ENCODE measurements at places on chromosomes 5 and 9.

- DNase-seq = no peak
Observed at GRCh38 chr5:158159621-158160020, 300.7 kb upstream of the CLINT1 start.

- no peak for DNase-seq
Observed at GRCh38 chr5:180469586-180469865, 24.7 kb upstream of the CNOT6 start.

DNA sequence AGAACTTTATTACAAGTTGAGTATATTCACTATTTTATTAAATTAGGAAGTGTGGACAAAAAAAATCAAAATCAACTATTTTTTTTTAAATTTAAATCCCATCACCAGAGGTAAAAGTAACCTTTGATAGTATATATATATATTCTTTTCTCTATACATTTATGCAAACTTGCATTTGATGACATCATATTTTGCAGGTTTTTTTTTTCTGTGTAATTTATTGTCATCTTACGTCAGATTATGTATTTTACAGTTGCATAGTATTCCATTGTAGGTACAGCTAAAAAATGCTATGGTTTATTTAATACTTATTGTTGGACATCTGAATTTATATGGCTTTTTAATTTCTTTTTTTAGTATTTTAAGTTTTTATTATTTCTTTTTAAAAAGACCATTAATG, 25.5 kb downstream of the APC start:
- DNase-seq = no peak

DNA sequence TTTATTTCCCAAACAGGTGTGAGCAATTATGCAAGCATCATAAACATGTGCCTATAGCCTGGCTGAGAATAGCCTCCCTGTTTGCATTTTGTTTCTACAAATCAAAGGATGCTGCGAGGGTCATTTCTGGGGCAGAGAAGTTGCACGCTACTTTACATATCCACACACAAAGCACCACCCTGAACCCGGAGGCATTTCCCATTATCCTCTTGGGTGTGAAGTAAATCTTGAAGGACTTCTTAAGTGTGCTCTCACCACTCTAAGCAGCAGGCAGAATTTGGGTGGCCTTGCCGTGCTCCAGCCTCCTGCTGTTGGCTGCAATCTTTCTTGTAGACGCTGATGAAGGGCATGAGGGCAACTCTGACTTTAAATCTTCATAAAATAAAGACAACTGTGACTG, 124.0 kb upstream of the TLE4 start:
- no peak for DNase-seq

GRCh38 chr9:36584620-36585460, 12.1 kb downstream of the MELK start:
- no peak for DNase-seq

DNA sequence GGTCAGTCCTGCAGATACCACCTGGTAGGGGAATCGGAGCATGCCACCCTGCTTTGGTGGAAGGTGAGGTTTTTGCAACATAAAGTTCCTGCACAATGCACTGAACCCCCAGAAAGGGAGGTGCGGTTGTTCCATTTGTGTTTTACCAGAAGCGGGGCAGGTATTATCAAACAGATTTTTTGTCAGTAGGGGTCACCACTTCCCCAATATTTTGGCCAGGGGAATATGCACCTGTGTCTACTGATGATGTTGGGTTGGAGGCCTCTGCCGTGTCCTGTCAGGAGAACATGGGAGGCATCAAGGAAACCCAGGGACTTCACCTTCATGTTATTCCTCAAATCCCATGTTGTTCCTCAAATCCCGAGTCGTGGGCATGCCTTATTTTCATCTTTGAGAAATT, 438.7 kb downstream of the NTRK2 start:
- no peak for DNase-seq

DNA sequence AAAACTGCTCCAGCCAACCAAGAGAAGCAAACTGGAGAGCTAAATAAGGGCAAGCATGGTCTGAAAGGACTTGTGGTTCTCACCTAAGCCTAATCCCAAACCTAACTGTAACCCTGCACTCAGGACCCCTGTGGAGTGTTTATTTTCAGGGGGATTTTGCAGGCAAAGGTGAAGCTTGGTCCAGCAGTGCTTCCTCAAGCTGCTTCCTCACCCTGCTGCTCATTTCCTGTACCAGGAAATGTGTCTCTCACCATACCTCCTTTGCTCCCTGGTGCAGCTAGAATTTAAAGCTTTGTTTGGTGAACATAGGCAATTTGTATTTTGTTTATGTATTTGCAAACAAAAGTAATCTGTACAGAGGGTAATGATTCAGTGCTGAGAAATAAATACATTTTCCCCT, 50.2 kb downstream of the CARTPT start:
- DNase-seq = no peak

DNA sequence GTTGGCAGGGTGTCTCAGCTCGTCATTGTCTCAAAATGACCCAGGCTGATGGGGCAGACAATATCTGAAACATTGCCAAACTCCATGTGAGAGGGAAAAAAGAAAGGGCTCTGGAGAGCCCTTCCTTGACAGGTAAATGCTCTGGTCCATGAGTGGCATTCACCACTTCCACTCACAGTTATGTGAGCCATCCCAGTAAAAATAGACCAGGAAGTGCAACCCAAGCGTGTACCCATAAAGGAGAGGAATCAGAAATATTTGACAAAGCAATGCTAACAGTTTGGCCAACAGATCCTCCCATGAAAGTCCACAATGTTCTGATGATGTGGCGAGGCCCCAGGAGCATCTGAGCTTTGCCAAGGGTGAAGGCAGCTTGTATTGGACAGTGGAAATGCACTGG, 49.4 kb downstream of the ASTN2 start:
- peak; percentile 51 for DNase-seq

- DNase-seq = no peak
Observed at GRCh38 chr9:135533674-135534073, 12.3 kb upstream of the OBP2A start.

DNA sequence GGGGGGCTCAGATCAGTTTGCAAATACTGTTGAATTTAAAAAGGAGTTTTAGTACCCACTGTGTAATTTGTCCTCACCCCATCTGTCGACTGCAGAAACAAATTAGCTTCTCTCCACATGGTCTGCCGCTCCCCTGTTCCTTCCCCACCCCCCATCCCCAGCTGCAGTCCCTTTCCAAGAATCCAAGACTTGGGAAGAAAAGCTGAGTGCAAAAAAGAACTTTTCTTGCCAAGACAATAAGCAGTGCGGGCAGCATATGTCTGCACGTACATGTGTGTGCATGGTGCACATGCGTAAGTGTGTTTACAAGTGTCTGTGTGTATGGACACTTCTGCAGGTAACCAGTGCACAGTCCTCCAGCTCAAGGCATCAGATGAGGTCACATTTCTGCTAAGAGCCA, 125.7 kb upstream of the SMIM23 start:
- DNase-seq = no peak

- DNase-seq = no peak
Observed at GRCh38 chr5:100252944-100253343, 282.2 kb upstream of the FAM174A start.

GRCh38 chr9:131657940-131658339, 81.9 kb downstream of the RAPGEF1 start:
- peak; percentile 64 for DNase-seq

GRCh38 chr5:73617510-73618279, 8.3 kb upstream of the ARHGEF28 start:
- DNase-seq = no peak

DNA sequence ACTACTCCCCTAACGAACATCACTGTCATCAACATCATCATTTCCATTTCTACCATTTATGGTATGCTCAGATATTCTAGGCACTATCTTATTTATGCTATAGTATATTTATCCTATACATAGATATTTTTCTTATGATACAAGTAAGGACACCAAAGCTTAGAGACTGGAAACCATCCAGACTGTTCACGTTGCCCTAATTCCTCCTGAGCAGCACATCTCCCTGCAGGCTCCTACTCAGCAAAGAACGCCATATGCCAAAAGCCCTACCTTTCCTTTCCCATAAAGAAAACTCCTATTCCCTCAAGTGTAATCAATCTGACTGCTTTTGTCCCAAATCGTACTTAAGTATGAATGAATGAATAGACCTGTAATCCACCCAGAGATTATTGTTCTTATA, 247.0 kb downstream of the PRELID2 start:
- DNase-seq = no peak

GRCh38 chr5:78677777-78678668, 29.5 kb upstream of the LHFPL2 start:
- DNase-seq = no peak

DNA sequence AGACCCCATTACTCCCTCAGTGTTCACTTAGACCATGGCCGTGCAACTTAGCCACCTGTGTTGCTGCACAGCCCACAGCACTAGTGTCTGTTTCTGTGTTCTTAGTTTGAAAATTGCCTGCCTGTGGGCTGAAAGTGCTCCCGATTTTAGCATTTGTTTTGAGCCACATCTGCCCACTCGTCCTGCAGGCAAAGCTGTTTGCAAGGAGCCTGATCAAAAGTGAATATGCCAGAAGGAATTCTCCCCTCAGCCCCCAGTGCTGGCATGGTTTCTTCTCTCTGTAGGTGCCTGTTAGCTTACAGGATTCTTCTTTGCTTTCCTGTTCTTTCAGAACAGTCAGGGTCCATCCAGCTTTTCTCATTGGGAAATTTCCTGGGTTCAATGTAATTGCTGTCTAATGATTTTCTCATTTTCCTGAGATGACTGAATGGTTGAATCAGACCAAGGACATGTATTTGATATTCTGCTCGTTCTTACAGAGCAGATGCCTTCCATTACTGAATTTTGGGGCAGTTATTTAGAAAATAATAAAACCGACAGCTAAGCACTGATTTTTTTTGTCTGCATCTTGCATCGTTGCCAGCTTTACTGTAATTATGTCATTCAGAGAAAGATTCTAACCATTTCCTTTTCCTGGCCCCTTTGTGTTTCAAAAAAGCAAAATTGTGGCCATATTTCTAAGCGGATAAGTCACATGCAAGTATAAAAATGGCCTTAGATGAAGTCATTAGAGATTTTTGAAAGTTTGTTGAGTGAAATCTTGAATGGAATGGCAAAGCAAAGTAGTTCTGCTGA, 111.1 kb upstream of the CKMT2 start:
- no peak for DNase-seq

GRCh38 chr5:97488126-97488668, 305.1 kb upstream of the RIOK2 start:
- no peak for DNase-seq

GRCh38 chr5:169736653-169737052, 99.6 kb downstream of the DOCK2 start:
- DNase-seq = no peak

GRCh38 chr5:57435701-57436134, 46.9 kb downstream of the ACTBL2 start:
- DNase-seq = no peak

DNA sequence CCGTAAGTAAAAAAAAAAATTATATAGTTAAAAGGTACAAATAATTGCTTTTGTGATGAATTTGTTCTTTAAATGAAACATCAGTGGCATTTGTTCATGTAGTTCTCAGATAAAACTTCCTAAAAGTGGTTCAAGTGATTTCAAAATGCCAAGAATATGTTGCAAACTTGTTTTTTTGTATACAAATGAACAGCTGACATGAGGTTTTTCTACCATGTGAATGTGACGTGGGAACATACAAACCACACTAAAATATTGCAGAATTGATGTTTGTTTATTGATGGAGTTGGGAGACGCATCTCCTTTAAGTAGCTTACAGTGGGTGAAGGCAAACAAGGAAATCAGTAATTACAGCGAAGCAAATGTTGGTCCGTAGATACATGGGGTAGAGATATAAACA, 16.9 kb downstream of the BASP1 start:
- no peak for DNase-seq

- no peak for DNase-seq
Observed at GRCh38 chr9:88922091-88922490, 69.2 kb upstream of the S1PR3 start.

DNA sequence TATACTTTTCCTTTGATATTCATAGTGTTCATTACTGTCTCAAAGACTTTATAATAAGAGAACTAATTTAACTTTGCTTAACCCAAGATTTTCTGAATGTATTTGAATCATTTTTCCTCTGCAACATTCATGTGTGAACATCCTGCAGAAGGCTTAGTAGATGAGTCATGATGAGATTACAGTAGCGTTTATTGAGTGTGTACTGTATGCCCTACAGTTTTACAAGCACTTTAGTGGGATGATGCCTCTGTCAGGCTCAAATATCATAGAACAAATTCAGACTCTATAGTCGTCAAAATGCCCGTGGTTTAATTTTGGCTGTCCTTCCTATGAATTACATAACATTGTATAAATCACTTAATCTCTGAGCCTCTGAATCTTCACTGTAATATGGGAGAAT, 41.2 kb downstream of the FYB1 start:
- no peak for DNase-seq

- DNase-seq = no peak
Observed at GRCh38 chr5:142006363-142007236, 6.2 kb downstream of the GNPDA1 start.

- DNase-seq = no peak
Observed at GRCh38 chr9:3549225-3549624, 23.4 kb upstream of the RFX3 start.

- DNase-seq = no peak
Observed at GRCh38 chr5:142836048-142836447, 65.9 kb downstream of the ARHGAP26 start.

- no peak for DNase-seq
Observed at GRCh38 chr5:171840066-171840465, 54.4 kb downstream of the SMIM23 start.

DNA sequence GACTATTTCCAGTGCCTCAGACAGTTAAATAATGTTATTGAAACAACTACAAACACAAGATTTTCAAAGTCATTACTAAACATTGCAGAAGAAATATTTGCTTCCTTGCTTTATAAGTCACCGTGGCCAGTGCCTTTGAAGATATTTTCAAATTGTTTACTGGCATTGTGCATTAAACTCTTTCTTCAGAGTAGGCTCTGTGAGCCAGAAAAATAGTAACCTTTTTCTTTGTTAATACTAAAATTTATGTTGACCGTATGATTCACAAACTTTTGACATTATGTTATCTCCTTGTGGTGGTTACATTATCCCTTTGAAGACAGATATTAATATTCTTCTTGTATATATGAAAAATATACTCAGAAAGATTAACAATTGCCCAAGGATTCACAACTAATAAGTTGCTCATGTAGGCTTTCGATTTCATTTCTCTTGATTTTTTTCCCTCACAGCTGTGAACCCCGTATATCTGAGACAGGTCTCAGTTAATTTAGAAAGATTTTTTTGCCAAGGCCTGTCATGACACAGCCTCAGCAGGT, 140.1 kb downstream of the NR3C1 start:
- no peak for DNase-seq

- no peak for DNase-seq
Observed at GRCh38 chr9:19495186-19496028, 86.6 kb downstream of the ACER2 start.

- DNase-seq = no peak
Observed at GRCh38 chr9:21434202-21435014, 5.8 kb upstream of the IFNA1 start.

All from prostate gland (tissue), 2 donors.